ENCODE measurements at places on chromosomes 12 and 14.

DNA sequence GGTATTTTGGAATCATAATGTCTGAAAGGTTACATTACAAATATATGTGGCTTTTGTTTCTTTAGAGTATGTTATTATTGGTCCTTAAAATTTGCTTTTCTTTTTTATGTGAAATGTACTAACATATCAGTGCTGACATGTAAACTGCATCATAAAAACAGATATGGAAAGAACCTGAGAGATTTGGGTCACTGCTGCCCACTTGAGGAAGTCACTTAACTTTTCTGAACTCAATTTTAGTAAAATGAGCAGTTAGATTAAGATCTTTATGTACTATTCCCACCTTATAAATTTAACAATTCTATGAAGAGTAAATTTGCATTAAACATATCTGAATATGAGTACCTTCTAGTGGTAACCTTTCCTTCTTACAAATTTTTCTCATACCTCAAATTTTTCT, 7.5 kb downstream of the PTGR2 start:
- DNase-seq = no peak

GRCh38 chr12:97466000-97466399, 3.4 kb downstream of the RMST start:
- no peak for DNase-seq

DNA sequence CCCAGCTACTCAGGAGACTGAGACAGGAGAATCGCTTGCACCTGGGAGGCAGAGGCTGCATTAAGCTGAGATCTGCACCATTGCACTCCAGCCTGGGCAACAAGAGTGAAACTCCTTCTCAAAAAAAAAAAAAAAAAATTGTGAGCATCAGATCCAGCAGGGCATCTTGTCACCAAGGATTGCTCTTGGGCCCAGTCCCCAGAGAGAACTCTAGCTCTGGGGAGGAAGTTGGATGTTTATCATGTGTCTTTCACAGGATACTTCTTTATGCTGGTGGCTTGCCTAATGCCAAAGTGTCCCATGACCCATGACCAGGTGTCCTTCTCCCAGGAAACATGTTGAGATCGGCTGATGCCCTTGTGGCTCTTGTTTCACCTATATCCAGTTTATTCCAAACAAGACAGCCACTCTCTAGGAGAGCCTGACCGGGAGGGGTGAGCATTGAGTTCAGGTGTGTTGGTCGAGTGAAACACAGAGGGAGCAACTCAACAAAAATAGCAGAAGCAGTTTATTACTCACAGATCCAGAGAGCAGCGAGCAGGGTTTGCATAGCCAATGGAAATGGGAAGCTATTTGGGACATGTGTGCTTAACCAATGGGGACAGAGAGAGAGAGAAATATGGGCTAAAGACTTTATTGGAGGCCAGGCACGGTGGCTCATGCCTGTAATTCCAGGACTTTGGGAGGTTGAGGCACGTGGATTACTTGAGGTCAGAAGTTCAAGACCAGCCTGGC, 6.6 kb upstream of the TCHP start:
- no peak for DNase-seq

GRCh38 chr12:66270613-66271012, 31.7 kb upstream of the HELB start:
- no peak for DNase-seq

DNA sequence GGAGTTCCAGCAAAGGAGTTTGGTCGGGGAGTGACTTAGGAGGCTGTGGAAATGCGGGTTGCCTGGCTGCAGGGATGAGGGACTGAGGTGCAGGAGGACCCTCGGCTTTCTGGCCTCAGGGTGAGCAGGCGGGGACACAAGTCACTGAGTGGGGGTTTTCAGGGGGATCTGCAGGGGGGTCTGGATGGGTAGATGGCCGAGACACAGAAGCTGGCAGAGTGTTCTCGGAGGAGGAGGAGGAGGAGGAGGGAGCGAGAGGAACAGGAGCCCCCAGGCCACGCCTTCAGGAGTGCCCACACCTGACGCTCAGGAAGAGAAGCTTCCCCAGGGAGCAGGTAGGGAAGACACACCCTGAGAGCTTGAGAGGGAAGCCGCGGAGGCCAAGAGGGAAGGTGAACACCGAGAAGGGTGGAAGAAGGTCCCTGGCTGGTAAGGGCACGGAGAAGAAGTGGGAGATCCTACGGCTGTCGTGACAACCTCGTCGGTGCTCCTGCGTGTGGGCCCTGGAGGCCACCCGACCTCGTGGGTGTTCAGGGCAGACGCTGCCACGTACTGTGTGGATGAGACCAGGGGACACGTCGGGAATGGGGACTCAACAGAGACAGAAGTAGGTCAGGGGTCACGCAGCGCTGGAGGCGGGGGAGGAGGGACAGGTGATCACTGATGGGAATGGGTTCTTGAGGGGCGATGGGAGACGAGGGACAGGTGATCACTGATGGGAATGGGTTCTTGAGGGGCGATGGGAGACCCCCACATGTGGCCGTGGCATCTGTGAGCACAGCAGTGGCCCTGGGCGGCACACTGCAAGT, 109.4 kb downstream of the PIWIL1 start:
- DNase-seq = no peak

- no peak for DNase-seq
Measured at GRCh38 chr14:22767323-22767589, 768 bp downstream of the OXA1L start.

GRCh38 chr12:124722878-124723277, 140.8 kb downstream of the SCARB1 start:
- no peak for DNase-seq

GRCh38 chr12:92802906-92803305, 100.1 kb downstream of the PLEKHG7 start:
- no peak for DNase-seq

- DNase-seq = no peak
Measured at GRCh38 chr14:93395231-93395630, 35.5 kb upstream of the UNC79 start.

DNA sequence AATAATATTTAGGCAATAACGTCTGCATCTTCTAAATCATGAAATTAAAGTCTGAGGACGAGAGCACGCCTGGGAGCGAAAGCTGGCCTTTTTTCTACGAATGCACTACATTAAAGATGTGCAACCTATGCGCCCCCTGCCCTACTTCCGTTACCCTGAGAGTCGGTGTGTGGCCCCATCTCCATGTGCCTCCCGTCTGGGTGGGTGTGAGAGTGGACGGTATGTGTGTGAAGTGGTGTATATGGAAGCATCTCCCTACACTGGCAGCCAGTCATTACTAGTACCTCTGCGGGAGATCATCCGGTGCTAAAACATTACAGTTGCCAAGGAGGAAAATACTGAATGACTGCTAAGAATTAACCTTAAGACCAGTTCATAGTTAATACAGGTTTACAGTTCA, 19.3 kb downstream of the CKB start:
- no peak for DNase-seq

- DNase-seq = no peak
Measured at GRCh38 chr14:97634751-97635150, 837.6 kb downstream of the VRK1 start.

DNA sequence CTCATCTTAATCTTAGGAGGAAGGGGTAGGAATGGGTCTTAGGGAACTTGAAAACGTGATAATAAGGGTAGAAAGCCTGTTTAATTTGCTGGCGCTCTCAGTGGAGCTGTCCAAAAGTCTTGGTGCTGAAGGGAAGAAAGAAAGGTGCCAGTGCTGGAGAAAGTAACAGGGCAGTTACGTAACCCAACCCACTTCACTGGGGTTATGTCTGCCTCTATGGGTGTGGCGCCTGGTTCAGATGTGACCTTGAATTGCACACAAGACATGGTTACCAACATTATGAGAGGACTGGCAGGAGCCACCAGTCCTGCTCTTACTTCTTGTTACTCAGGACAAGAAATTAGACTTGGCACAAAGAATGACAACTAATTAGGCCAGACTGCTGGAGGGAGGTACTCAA, 18.6 kb upstream of the GPATCH2L start:
- no peak for DNase-seq

DNA sequence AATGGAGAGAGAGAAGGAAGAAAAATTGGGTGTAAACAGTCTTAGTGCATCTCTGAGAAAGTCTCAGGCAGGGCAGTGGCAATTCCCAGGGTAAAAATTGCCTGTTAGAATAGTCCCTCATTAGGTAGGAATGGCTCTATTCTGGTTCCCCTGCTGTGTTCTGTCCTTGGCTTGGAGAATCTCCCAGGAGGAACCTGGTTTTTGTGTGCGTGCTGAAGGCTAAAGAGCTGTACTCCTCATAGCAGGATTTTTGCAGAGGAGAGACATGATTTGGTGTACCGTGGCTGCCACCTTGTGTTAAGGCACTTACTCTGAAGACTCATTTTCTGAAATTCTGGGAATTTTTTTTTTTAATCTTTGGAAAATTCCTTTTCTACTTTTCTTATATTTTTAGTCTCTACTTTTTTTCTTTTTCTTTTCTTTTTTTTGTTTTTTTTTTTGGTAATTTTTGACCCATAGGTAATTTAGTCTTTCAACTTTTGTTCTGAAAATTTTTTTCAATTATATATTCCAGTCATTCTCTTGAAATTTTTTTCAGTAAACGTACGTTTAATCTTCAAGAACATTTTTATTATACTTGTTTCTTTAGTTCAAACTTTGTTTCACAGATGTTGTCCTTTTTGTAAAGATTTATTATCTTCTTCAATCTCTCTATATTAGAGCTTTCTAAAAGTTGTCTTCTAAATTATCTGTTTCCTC, 63.8 kb downstream of the FBXO33 start:
- peak; percentile 45 for DNase-seq

DNA sequence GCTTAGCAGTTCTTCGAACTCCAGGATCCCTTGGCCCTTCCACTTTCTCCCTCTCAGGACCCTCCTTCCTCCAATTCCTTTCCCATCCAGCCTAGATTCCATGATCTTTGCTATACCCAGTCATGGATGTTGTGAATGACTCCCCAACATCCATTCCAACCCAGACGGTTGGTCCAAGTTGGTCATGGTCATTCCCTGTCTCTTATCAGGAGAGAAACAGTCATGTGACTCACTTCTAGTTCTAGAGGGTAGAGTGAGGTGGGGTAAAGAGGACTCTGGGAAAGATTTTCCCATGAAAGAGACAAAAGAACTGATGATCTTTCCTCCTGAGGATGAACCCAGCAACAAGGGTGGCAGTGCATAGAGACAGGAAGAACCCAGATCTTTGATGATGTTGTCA, 9.2 kb upstream of the P2RX7 start:
- DNase-seq = no peak

DNA sequence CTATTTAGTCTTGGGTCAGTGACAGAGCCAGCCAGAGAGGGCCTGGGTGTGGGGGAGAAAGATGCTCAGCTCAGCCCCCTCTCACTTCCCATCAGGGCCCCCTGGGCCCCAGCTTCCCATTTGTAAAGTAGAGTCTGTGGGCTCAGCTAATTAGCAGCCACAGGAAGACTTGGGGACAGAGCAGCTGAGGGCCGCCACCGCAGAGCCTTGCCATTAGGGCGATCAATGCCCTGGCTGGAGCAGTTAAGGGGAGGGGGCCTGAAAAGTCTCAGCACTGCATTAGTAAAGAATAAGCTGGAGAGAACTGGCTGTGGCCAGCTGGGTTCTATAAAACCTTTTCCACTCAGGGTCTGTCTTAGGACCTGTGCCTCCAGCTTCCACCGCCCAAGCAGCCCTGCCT, 2.7 kb downstream of the PLEKHD1 start:
- no peak for DNase-seq

DNA sequence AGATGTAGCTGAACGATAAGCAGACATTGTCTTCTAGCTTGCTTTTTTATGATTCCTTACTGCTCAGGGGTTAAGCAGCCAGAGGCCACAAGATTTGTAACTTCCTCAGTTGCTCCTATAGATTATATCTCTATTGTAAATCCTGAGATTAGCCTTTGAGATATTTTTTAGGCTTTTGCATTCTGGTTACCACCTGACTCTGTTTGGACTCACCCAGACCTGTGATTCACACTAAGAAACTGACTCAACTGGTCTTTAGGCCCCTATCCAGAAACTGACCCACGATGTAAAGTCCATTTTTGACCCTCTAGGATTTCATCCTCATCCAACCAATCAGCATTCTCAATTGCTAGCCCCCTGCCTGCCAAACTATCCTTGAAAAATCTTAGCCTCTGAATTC, 194.4 kb downstream of the RASSF9 start:
- DNase-seq = no peak

- DNase-seq = no peak
Measured at GRCh38 chr14:85533023-85533860, 3.3 kb downstream of the FLRT2 start.

- no peak for DNase-seq
Measured at GRCh38 chr12:124410354-124411175, 115.7 kb downstream of the RFLNA start.

GRCh38 chr12:69509904-69510827, 40.0 kb downstream of the FRS2 start:
- DNase-seq = no peak

DNA sequence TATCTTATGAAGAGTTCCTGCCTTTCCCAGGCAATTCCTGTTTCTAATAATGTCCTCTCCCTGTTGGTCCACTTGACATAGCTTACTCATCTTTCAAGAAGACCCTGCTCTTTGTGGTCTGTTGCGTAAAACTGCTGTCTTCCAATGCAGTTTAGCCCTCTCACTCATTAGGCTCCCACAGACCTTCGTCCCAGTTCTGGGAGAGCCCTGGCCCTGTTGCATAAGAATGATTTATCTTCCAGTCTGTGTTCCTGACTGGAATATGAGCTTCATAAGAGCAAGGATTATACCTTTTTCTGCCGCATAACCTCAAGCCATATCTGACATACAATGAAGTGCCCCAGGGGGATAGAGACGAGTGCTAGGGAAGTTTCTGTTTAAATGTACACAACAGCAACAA, 365.9 kb upstream of the NOVA1 start:
- no peak for DNase-seq

DNA sequence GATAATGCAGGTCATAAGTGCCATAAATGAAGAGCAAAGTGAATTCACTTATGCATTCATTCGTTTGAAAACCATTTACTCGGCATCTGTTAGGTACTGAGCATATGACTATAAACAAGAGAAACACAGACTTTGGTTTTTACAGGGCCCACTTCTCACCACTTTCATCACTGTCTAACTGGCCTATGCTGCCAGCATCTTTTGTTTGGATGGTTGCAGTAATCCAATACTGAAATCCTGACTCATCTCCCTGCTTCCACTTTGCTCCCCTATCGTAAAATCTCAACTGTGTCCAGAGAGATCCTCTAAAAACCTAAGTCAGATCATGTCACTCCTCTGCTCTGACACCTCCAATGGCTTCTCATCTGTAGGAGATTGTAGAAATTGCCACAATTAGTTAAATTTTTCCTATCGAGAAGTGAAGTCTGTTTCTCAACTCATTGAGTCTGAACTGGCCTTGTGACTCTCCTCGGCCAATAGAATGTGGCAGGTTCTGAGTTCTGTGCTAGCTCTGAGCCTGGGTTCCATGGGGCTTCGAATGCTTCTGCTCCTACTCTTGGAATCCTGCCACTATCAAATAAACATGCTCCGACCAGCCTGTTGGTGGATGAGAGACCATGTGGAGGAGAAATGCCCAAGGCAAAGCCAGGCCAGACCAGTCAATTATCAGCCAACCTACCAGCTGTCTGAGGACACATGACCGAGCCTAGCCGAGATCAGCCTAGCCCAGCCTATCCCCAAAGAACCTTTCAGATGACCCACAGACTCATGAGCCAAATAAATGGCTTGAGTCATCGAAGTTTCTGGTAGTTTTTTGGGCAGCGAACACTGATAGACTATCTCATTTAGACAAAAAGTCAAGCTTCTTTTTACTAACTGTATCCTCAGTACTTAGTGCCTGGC, 2.2 kb upstream of the BATF start:
- no peak for DNase-seq

- DNase-seq = no peak
Measured at GRCh38 chr12:66942741-66943465, 264.0 kb upstream of the GRIP1 start.
